ENCODE measurements at places on chromosomes 1 and 21. TPM values are rescaled to one million over a fixed set of nuclear protein-coding genes. Genes with fewer than 3 reads are reported as not detected.

The FMO4 gene
- 0.31 TPM for total RNA-seq

The PCAT6 gene
- 2.8 TPM for total RNA-seq

The C1QC gene
- not detected for total RNA-seq

The LAX1 gene
- total RNA-seq: not detected

The S100A12 gene
- total RNA-seq: not detected

The RPL22 gene
- 438 TPM for total RNA-seq

The CELA2A gene
- total RNA-seq: not detected

The PAPPA2 gene
- not detected for total RNA-seq

The DIO1 gene
- not detected for total RNA-seq

The HFM1 gene
- total RNA-seq: 0.06 TPM

The TACSTD2 gene
- not detected for total RNA-seq

The PROK1 gene
- not detected for total RNA-seq

The SRSF11 gene
- 59.1 TPM for total RNA-seq

The PRELP gene
- 0.02 TPM for total RNA-seq

The DENND2C gene
- total RNA-seq: 0.50 TPM

The RASAL2 gene
- 17.1 TPM for total RNA-seq

The DMRTA2 gene
- total RNA-seq: 0.26 TPM

The HPCAL4 gene
- 0.25 TPM for total RNA-seq

The AGMAT gene
- total RNA-seq: 7.6 TPM

The RHD gene
- total RNA-seq: not detected
